Chondrocyte (in vitro differentiated cells): ENCODE measurements at places on chromosomes 6 and 20.

DNA sequence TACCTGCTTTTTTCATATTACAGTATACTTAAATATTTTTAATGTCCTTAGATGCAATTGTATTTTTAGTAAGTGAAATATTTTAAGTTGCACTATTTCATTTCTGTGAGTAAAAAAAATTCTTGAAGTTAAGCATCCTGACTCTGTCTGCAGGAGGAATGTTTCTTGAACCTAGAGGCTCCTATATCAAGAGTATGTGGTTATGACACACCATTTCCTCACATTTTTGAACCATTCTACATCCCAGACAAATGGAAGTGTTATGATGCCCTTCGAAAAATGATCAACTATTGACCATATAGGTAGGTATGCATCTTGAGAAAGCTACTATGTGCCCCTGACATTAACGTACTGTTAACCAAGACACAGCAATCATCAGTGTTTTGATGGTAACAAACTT, 237.0 kb downstream of the BCKDHB start:
- no peak for DNase-seq

DNA sequence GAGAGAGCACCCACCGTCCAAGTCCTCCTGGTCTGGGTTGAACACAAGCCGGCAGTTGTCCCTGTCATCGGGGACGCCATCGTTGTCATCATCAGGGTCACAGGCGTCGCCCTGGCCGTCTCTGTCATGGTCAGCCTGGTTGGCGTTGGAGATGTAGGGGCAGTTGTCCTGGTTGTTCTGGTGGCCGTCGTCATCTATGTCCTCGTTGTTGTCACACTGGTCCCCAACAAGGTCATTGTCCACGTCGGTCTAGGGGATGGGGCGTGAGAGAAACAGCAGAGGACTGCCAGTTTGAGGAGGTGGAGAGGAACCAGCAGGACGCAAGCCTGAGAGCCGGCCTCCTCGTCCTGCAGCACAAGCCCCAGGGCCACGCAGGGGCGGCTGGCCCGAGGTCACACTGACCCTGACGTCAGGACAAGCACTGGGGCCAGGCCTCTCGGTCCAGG, 28.5 kb downstream of the THBS2 start:
- DNase-seq: no peak

DNA sequence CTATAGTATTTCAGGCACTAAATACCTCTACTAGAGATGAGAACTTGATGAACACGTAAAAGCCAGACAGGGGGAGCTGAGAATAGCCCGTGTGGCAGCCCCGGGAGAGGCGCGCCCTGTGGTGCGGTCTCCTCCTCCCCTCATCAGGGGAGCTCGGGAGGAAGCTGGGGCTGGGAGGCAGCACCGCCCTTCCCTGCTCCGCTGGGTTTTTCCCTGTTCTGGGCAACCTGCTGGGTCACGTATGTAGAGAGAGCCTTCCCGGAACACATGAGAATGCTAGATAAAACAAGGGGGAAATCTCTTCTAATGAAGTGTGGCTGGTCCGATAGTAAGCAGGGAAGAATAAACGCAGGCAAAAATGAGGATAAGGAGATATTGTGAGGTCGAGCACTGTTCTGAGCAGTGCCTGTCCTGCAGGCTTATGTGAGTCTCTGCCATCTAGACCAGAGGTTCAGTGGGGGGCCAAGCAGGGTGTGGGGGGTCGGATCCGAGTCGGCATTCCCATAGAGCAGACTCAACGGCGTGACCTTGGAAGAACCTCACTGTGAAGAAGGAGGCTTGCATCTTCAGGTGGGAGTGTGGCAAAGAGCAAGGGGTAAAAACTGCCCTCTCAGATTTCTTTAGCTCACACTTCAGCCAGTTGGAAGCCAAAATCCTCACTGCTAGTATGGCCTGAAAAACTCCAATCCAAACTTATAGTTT, 13.4 kb upstream of the RPS6KA2 start:
- no peak for DNase-seq

- DNase-seq: no peak
Measured at GRCh38 chr20:7703551-7703961, 236.7 kb downstream of the HAO1 start.

DNA sequence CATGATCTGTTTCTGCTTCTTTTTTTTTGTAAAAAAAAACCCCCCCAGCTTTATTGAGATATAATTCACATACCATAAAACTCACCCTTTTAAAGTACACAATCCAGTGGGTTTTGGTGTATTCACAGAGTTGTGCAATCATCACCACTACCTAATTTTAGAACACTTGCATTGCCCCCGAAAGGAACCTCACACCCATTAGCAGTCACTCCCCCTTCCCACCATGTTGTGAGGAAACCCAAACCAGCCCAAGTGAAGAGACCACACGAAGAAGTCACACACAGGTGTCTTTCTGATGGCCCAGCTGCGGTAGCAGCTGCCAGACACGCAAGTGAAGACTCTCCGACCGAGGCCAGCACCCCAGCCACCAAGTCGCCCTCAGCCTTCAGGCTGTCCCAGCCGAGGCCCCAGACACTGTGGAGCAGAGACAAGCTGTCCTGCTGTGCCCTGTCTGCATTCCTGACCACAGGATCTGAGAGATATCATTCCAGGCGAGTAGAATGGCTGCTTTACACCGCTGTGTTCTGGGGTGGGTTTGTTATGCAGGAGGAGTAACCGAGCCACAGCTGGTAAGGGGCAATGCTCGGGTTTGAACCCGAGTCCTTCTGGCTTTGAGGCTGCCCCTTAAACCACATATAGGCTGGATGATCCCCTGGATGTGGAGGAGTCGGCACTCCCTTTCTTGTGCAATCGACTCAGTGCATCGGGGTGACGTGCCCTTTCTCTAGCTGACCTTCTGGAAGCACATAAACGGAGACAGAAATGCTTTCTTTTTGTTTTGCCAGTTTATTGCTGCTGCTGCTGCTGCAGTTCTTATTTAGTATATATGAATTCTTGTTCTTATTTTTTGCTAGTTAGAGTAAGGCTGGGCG, 59.1 kb upstream of the PTPN1 start:
- DNase-seq: no peak

GRCh38 chr6:155201461-155202226, 62.2 kb upstream of the CLDN20 start:
- no peak for DNase-seq
